ENCODE measurements at places on chromosomes 6 and 20.

DNA sequence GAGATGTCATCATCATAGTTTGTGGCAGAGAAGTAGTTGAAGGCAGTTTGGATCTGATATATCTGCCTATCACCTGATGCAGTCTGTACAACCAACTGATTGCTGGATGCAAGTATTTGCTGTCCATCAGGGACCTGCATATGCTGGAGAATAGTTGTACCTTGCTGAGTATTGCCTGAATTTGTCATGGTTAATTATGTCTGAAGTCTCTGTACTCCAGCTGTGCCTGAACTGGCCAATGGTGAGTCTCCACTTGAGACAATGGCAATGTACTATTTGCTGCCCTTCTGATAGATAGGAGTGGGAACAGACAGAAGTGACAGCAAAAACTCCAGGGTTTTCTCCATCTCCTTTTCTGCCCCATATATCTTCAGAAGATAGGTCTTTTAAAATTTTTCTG lies 531.5 kb downstream of the EPHA7 start:
- DNase-seq = no peak

- no peak for DNase-seq
Measured at GRCh38 chr6:134851548-134851947, 98.4 kb downstream of the ALDH8A1 start.

GRCh38 chr6:147497472-147497871 lies 11.0 kb upstream of the SAMD5 start:
- no peak for DNase-seq

- DNase-seq = no peak
Measured at GRCh38 chr6:114997813-114998292, 655.0 kb upstream of the HS3ST5 start.

DNA sequence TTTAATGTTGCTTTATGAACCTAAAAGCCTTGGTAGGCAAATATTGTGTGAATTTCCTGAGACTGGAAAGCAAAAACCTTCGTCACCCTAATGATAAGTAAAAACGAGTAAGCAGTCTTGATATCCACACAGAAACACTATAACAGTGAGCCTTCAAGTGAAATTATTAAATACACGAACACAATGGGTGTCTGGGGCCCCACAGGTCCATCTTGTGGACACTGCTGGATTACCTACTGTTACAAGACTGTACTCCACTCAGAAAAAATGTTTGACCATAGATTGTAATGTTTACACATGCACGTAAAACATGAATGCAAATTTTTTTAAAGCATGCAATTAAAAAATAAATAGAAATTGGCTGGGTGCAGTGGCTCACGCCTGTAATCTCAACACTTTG lies 466.9 kb downstream of the CD83 start:
- DNase-seq = no peak

DNA sequence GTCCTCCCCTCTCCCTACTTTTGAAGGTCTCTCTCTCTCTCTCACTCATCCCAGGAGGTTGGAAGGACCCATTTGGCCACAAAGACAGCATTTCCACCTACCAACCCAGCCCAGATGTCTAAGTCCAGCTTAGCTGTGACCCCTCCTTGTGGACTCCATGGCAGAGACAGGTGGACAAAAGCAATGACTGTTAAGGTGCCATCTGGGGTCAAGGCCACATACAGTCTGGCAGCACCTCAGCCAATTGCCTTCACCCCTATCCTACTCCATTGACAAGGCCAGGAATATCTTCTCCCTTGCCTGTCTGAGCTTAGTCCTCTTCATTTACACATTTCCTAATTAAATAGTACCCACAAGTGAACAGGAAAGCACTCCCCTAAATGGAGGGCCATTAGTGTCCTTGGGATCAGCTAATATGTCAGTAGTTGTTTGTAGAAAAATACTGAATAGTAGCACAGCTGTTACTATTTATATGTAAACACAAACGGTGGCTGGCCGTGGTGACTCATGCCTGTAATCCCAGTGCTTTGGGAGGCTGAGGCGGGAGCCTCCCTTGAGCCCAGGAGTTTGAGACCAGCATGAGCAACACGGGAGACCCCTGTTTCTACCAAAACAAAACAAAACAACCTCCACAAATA lies 28.8 kb downstream of the GCM1 start:
- no peak for DNase-seq

DNA sequence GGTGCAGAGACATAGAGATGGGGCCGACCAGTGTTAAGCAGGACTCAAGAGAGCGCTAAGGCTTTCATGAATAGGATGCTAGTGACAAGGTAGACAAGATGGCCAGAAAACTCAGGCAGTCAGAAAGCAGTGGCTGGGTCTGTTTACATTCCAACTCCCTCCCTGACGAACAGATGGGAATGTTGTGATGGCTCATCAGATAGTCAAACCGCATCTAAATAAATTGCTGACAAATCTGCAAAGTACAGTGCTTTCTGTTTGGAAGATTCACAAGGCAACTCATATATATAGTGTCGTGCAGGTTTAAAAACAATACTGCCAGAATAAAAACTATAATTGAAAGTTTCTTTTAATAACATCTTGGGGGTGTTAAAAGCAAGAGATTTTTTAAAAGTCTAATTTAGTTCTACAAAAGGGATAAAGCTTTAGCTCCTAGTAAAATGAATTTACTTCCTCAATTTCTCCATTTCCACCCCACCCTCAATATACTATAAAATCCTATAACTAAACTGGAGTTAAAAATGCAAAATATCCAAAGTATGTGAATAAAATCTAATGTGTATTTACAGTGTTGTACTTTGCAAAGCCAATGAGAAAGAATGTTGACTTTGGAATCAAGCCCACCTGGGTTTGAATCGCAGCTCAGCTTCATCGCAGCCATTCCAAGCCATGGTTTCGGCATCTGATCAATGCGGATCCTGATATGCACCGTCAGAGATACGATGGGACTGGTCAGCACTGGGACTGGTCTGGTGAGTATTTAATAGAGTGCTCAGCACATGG lies 247.3 kb upstream of the PDE10A start:
- DNase-seq = no peak

- DNase-seq = peak; percentile 64
Measured at GRCh38 chr6:35496841-35497570, at the start of gene TEAD3. Gene TEAD3, minus strand, starts transcription at chr6:35497079.

DNA sequence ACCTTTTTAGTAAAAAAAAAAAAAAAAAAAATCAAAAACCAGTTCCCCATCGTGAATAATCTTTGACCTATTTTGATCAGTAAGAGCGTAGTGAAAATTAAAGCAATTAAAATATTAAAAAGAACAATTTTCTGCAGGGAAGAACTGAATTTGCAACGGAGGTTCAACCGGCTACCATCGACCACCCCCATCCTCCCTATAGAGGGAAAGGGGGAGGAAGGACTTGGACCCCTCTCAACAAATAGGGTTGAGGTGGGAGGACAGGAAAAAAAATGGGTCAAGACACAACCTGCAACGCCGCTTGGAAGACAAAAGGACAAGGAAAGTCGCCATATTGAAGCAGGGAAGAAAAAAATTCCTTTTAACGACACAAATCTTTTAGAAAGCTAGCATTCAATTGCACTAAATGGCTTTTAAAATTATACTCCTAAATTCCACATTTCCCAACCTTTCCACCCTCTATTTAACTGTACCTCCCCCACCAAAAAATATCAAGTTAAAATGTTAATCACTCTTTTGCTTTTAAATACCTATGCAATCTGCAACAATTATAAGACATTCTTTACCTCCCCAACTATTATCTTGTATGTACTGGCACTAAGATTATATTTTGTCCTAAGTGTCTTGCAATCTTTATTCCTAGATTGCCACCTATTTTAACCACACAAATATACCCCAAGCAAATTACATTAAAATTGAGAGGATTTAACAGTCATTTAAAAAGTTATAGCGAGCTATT lies 1.7 kb downstream of the PPP1R10 start:
- peak; percentile 41 for DNase-seq

DNA sequence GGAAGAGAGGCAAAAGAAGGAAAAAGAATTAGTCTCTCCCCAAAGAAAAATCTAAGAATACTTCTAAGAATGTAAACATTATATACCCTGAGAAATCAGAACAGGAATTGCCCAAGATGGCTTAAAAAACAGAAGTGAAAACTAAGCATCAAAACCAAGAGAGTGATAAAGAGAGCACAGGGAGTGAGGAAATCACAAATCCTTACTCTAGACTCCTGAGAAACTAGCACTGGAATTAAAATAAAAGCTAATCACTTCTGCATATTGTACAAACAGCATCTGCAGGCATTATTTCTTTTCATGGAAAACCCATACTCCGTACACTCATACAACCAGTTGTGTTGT lies 285.7 kb downstream of the BTBD9 start:
- DNase-seq = no peak

DNA sequence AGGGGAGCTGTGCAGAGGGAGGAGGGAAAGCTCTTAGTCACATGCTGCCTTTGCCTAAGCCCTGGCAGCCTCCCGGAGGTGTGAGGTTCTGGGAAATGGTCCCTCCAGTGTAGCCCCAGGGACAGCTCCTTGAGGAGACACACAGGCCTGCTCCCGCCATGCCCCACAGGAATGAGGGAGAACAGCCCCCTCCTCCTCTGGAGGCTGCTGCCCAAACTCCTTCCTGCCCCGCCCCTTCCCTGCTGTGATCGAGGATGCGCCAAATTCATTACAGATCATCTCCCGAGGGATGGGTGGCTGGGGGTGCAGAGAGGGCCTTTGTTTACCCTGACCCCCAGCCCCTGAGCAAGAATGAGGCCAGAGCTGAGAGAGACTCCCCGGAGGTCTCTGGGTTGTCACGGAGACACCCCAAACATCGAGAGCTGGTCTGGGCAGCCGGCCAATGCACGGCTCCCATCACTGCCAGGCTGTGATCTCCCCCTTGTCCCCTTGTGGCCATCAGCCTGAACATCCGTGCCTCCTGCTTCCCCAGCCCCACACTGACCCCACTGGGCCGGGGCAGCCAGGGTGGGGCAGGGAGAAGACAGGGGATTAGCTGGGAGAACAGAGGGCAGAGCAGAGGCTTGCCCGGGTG lies 8.4 kb downstream of the CYP21A2 start:
- no peak for DNase-seq

GRCh38 chr6:14280766-14281293 lies 163.3 kb downstream of the CD83 start:
- no peak for DNase-seq

All from stimulated activated naive CD8-positive, alpha-beta T cell treated with anti-CD3 and anti-CD28 coated beads, Interleukin-15, Interleukin-2, amounts not matched to agents 100 U/mL and 50 U/mL, for 24 hours (primary cell).